ENCODE measurements at places on chromosomes 2 and 18.

GRCh38 chr18:36813824-36814223 lies 15.0 kb downstream of the TPGS2 start:
- DNase-seq = no peak

GRCh38 chr2:75707901-75708300 lies 2.8 kb downstream of the GCFC2 start:
- no peak for DNase-seq

GRCh38 chr2:163573652-163574051 lies 162.2 kb downstream of the FIGN start:
- DNase-seq = no peak

DNA sequence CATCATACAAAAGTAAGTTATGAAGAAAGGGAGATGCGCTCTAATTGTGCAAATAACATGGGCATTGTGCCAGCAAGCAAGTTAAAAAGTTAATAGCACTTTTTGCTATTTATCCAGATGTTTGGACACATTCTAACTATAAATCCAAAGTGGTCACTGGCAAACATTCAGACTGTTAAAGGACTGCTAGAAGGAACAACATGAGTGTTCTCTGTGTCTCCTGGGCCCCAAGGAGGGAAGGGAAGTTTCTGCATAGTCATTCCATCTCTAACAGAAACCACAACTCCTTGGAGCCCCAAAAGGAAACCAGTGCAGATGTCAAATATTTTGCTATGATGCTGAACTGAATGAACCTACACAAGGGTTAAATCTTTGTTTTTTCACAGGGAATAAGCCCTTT lies 213.3 kb upstream of the HNRNPA3 start:
- DNase-seq = peak; percentile 8

GRCh38 chr18:26634631-26635030 lies 86.3 kb upstream of the KCTD1 start:
- DNase-seq = no peak

DNA sequence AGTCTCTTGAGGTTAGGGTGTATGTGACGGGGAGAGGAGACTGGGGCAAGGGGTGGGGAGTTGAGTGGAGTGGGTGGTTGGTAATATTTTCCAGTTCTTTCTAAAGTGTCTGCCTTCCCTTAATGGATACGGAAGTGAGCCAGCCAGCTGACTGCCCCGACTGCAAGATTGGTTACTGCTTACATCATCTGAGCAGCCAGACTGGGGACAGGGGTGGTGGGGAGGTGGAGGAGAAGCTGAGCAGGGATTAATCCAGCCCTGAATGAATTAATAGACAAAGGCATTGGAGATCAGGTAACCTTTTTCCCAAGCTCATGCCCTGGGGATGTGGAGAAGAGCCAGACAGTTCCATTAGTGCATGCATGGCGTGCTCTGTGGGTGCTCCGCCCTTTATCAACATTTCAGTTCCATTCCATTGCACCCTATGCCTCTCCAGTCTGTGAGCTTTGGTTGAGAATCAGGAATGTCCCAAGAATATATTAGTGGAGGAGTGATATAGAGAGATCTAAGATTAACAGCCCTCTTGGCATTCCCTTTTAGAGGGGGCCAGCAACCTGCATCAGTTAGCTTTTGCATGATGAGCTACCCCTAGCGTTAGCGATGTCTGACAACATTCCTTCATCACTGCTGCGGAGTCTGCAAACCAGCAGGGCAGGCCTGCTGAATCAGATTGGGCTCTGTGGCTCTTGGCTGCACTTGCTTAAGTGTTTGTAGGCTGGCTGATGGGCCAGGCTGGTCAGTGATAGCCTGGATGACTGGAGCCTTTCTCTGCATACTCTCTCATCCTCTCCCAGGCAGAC lies 67.4 kb downstream of the TNP1 start:
- peak; percentile 70 for DNase-seq

DNA sequence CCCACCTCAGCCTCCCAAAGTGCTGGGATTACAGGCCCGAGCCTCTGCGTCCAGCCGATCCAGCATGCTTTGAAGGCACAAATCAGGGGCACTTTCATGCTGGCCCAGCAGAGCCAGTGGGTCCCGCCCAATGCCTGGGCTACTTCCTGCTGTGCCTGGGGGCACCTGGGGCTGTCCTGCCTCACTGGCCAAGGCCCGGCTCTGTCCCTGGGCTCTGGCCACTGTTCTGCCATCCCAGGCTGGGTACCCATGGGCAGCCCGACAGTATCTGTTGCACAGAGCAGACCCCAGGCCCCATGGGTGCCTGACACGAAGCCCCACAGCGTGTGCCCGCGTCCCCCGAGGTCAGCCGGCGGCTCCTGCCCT lies 6.8 kb upstream of the GAL3ST2 start:
- DNase-seq = no peak

Data from astrocyte of the hippocampus (primary cell).